Fibroblast of skin of left quadriceps (primary cell): ENCODE measurements at places on chromosomes 1 and 21.

DNA sequence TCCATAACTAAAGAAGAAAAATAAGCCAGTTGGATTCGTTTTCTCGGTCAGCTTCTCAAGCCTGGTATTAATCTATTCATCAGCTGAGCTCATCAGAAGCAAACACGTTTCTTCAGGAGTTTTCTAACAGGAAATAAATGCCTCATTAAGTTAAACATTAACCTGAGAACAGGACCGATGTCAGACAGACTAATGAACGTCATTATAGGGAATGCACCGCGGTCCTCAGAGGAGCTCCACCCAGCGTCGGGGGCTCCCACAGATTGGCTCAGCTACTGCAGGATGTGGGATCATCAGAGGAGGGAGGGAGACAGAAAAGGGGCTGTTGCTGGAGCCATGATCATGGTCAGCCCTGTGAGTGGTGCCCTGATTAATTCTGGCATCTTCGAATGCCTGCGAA is 615.4 kb downstream of the PTPRU start:
- no peak for DNase-seq

GRCh38 chr1:220137019-220137786 is 43.3 kb downstream of the IARS2 start:
- DNase-seq: no peak

- peak; percentile 79 for DNase-seq
Measured at GRCh38 chr1:109161858-109162606, 48.1 kb downstream of the ELAPOR1 start.

DNA sequence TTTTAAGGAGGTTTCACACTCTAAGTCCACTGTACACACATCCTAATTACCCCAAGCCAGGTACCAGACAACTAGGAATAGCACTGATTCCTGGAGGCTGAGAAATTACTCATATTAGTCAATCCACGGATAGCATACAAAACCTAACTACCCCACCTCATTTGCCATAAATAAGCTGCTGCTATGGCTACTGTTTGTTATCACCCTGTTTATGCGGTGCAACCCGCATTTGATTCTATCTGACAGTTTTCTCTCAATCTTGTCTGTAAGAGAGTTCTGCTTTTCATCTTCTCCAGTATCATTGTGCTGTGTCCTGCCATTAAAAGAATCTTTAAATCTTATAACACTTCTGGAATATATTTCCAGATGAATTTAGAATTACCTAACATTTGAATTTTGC is 1496.5 kb downstream of the PLA2G4A start:
- DNase-seq: no peak

GRCh38 chr1:185917646-185918045 is 183.5 kb downstream of the HMCN1 start:
- peak; percentile 30 for DNase-seq

DNA sequence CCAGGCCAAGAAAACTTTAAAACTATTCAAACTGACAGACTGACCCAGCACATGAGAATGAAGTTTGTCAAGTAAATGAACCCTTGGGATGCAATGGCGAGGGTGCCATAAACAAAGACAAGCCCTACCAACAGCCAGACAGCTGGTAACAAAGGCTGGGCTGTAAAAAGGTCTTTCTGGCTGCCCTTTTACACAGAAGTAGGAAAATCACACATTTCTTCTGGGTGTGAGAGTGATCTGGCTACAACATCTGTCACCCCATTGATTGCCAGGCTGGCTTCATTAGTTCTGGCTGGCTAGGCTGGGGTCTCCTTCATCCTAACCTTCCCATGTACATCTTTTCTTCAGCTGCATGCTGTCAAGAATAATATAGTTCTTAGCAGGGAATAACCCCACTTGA is 83.6 kb upstream of the FOXD3 start:
- DNase-seq: no peak

DNA sequence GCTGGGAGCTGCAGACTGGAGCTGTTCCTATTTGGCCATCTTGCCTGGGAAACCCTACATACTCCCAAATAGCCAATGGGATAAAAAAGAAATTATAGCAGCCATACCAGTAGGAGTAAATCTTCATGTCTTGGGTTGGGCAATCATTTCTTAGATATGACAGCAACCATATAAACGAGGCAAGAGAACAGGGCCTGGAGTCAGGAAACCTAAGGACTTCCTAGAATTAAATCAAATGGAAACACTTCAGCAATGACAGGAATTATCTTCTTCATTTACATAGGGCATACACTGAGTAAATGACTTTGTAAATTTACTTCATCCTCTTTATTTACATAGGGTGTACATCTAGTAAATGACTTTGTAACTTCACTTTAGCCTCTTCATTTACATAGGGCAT is 286.6 kb upstream of the POGK start:
- no peak for DNase-seq

- no peak for DNase-seq
Measured at GRCh38 chr21:43353282-43354025, 73.5 kb downstream of the SIK1 start.

- no peak for DNase-seq
Measured at GRCh38 chr1:228109962-228110488, 926 bp upstream of the MRPL55 start.

DNA sequence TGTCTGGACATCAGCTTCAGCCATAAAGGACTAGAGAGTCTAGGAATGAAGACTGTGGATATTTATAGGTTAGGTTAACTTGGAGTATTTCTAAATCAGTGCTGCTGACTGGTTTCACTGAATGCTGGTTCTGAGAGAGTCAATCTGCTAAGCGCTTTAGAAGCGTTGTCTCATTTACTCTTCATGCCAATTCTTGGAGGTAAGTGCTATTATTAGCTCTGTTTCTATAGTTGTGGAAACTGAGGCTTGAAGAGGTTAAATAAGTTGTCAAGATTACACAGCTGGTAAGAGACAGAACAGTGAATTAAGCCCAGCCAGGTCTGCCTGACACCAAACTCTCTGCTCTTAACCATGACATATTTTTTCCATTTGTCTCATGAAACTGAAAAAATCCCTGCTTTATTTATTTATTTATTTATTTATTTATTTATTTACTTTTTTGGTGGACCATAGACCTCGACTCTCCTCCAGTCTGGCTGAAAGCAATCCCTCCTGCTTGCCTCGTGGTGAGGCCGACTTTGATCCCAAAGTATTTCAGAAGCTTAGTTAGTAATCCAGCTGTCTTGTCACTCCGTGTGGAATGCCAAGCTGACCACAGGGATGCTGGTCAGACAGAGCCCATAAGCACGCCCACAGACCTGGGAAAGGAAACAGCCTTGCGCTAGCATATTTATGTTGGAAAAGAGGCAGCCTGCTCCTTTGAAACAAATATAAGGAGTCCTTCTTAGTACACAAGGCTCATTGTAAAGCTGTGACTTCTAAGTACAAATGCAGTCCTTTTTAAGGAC is 16.9 kb downstream of the NTMT2 start:
- peak; percentile 84 for DNase-seq

DNA sequence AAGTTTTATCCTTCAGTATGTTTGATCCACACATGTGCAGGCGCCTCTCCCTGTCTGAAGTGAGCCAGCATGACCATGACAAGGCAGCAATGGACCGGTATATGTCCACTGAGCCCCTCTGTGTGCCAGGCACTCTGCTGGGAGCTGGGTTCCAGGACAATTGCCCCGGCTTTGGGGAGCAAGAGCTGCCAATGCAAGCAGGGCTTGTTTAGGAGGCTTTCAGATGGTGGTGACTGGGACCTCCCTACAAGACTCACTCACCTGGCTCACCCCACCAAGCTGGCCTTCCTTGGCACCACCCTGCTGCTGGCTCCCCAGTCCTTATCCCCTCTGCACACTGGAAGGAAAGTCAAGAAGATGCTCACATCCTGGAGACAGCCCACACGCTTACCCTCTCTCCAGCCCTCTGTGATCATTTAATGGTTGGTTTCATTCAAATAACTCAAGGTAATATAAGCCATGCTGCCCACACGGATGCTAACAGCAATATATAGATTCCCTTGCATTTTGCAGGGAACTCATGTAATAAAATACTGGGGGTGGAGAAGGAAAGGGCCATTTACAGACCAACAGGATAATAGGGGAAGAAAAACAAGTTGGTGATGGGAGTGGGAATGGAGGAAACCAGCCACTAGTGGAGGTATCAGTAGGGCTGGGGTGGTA is 23.6 kb downstream of the KCND3 start:
- no peak for DNase-seq

DNA sequence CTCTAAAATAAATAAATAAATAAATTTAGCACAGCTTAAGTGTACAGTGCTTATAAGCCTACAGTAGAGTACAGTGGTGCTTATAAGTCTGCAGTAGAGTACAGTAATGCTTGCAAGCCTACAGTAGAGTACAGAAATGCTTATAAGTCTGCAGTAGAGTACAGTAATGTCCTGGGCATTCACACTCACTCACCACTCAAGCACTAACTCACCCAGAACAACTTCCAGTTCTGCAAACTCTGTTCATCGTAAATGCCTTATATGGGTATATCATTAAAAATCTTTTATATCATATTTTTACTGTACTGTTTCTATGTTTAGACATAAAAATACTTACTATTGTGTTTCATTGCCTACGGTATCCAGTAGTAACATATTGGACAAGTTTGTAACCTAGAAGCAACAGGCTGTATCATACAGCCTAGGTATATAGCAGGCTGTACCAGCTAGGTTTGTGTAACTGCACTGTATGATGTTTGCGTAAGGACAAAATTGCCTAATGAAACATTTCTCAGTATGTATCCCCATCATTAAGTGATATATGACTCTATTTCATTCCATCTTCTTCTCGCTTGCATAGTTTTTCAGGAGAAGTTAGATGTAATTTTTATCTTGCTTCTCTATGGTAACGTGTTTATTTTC is 14.0 kb upstream of the S100B start:
- no peak for DNase-seq

GRCh38 chr1:187943606-187944403 is 1115.1 kb downstream of the PLA2G4A start:
- DNase-seq: no peak

GRCh38 chr1:2239013-2239370 is 10.9 kb downstream of the SKI start:
- DNase-seq: no peak

DNA sequence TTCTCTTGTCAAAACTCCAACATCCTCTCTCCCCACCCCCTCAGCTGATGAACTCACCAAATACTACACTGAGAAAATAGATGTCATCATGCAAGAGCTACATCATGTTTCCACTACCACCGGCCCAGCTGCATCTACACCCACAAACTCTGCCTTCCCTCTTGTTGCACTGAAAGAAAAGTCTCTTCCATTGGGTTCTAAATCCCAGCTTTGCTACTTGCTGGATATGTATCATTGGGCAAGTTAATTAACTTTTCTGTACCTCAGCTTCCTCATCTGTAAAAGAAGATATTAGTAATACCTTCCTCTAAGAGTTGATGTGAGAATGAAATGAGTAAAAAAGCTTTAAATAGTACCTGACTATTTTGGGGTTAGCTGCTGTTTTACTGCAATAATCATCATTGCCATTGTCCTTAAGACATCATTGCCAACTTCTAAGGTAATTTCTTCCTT is 108.6 kb downstream of the OLFML2B start:
- DNase-seq: no peak

GRCh38 chr1:38239258-38239835 is 192.8 kb upstream of the POU3F1 start:
- no peak for DNase-seq

DNA sequence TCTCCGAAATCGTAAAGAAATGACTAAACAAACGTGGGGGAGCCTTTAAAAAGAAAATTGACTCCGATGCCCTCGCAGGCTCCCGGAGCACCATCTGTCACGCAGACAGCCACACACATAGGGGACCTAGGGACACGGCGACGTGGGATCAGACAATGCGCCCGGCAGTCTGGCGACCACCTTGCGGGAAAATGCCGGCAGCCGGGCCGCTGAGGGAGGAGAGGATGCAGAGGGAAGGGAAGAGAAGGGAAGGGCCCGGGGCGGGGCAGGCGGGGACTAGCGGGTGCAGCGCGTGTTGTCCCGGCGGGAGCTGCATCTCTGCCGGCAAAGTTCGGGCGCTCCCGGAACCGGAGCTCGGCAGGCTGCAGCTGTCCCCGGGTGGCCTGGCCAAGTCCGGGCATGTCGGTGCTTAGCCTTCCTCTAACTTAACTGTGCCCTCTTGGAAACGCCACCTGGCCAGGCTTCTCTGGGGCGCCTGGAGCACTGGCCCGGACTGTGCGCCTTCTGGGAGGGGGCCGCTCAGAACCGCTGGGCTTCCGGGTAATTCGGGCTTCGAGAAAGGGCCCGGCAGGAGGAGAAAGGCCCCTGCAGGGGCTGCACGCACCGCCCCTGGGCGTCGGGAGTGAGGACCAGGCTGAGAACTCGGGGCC is 1.8 kb downstream of the NHLH2 start:
- DNase-seq: no peak

DNA sequence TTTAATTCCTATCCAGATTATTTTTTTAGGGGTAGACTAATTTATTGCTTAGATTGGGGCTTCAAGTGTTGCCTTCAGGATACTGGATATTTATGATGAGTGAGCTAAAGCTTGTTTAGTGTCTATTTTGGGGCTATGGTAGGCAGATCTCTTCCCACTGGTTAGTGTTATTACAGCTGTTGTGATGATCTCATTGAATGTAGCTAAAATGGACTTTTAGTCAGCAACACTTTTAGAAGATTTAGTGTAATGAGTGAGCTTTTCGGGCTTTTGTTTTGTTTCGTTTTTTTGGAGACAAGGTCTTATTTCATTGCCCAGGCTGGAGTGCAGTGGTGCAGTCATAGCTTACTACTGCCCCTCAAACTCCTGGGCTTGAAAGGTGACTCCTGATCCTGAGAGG is 14.2 kb downstream of the THRAP3 start:
- no peak for DNase-seq

GRCh38 chr1:212432661-212433576 is at the start of gene NENF:
TSS of gene NENF (plus strand) at chr1:212432920. CDS start at chr1:212432944, 24 bp downstream.
- peak; percentile 45 for DNase-seq

GRCh38 chr1:102970496-102971078 is 137.7 kb downstream of the COL11A1 start:
- DNase-seq: peak; percentile 28

DNA sequence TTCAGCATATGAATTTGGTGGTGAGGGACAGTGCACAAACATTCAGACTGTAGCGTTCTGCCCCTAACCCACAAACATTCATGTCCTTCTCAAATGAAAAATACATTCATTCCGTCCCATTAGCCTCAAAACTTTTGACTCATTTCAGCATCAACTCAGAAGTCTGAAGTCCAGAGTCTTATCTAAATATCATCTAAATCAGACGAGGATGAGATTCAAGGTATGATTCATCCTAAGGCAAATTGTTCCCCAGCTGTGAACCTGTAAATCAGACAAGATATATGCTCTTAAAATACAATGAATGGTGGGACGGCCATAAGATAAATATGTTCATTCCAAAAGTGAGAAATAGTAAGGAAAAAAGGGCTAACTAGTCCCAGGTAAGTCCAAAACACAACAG is 1195.6 kb upstream of the ADGRL4 start:
- no peak for DNase-seq
